ENCODE measurements at places on chromosomes 11 and 22. TPM values are rescaled to one million over a fixed set of nuclear protein-coding genes. Genes with fewer than 3 reads are reported as not detected.

HTR3B gene
- not detected for total RNA-seq

OR4A16 gene
- total RNA-seq, result not detected

DNAJB7 gene
- not detected for total RNA-seq

HBG2 gene
- not detected for total RNA-seq

NELL1 gene
- total RNA-seq, result 0.09 TPM

ADM2 gene
- total RNA-seq, result 11.9 TPM

Measured in H9 (cell line).